Heart right ventricle (tissue), 16 donors: ENCODE measurements at places on chromosomes 7 and 10. TPM values are rescaled to one million over a fixed set of nuclear protein-coding genes. Genes with fewer than 3 reads are reported as not detected.

The ACTA2 gene
- 59.4 TPM for total RNA-seq

The ANKRD61 gene
- total RNA-seq: 0.22 TPM

The IDI2 gene
- 0.35 TPM for total RNA-seq

The GPAM gene
- 36.6 TPM for total RNA-seq

The OR13A1 gene
- total RNA-seq: not detected

The PRSS37 gene
- not detected for total RNA-seq

The SPDYE1 gene
- total RNA-seq: not detected

The GIMAP1 gene
- 2.4 TPM for total RNA-seq

The VPS50 gene
- 16.2 TPM for total RNA-seq

The OR2A1 gene
- total RNA-seq: not detected

GRCh38 chr10:4033341-4033896 is 248.4 kb upstream of the KLF6 start:
- no peak for DNase-seq

GRCh38 chr7:84277628-84278224 is 83.1 kb upstream of the SEMA3A start:
- DNase-seq: no peak

- no peak for DNase-seq
Measured at GRCh38 chr7:111108496-111108895, 17.6 kb downstream of the LRRN3 start.

GRCh38 chr7:66503036-66503370 is 125.7 kb upstream of the KCTD7 start:
- no peak for DNase-seq

DNA sequence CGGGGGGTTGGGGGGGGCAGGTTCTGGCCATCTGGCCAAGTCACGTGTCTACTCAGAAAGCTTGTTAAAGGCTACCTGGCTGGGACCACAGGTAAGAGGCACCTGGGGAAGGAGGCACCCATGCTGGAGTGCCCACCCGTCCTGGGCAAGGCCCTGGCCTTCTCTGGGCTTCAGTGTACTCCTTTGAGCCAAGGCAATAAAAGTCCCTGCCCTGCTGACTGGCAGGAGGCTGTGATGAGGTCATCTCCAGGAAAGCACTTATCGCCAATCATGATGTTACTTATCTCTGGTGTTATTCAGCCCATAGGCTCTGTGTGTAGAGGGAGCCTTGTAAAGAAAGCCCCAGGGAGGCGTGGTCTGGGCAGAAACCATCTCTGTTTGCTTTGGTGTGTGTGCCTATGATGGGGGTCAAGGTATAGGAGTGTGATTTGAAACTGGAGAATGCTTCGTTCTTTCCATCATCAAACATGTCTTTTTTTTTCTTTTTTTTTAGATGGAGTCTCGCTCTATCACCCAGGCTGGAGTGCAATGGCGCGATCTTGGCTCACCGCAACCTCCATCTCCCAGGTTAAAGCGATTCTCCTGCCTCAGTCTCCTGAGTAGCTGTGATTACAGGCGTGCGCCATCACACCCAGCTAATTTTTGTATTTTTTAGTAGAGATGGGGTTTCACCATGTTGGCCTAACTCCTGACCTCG is 2.5 kb upstream of the CLDN4 start:
- DNase-seq: no peak

GRCh38 chr10:77746047-77746707 is 108.6 kb upstream of the KCNMA1 start:
- DNase-seq: no peak

DNA sequence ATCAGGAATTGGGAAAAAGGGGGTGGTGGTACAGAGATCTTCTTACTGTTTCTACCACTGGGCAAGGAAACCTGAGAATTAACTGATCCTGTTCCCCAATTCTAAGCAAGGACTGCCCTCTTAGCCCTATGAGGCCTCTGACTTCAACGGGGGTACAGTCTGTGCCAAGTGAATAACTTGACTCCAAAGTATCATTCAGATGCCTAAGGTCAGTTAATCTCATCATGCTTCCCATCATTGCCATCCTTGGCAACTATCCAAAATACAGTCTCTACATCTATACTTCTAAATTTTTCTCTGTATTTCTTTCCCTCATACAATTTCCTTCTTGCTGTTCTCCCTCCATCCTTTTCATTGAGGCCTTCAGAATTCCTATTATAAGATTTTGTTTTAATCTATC is 10.5 kb downstream of the PPP3CB start:
- DNase-seq: no peak

DNA sequence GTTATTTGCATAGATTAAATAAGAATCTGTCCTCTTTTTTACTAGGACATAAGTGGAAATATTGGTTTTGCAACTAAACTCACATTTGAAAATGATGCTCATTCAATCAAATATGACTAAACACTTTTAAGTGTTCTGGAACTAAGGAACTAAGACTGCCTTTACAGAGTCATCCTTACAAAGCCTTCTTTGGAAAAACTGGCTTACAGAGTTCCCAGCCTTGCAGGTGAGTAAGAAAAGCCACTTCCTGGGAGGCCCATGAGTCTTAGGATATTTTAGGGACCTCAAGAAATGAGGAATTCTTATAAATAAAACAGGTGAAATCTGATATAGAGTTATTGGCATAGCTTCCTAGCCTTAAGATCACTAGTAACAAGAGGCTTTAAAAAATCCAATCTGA is 135.5 kb downstream of the ALOX5 start:
- DNase-seq: no peak

- no peak for DNase-seq
Measured at GRCh38 chr10:32054094-32054493, 2.1 kb downstream of the KIF5B start.

GRCh38 chr7:35012160-35012559 is 25.1 kb downstream of the DPY19L1 start:
- no peak for DNase-seq

DNA sequence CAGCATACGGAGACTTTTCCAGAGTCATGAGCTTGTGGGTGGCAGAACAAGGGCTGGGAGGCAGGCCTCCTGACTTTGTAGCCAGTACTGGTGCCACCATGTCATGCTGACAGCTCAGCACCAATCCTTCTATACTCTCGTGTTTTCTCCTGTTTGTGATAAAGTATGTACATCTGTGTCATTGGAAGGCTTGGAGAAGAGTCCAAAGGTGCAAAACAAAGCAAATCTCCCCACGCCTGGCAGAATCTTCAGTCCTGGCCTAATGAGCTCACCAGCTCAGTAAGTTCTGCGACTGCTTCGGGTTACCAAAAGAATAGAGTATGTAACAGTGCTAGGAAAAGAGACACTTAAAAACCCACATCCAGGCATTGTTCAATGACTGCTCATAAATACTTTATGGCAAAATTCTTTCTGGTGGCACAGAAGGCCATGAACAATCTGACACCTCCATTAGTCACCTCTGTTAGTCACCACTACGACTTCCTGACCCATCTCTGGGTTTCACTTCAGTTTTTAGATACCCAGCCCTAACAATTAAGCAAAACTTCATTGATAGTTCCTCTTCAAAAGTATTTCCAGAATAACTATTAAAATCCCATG is 24.5 kb downstream of the STEAP1 start:
- DNase-seq: no peak

- DNase-seq: no peak
Measured at GRCh38 chr10:12811826-12812225, 189.7 kb downstream of the CCDC3 start.

DNA sequence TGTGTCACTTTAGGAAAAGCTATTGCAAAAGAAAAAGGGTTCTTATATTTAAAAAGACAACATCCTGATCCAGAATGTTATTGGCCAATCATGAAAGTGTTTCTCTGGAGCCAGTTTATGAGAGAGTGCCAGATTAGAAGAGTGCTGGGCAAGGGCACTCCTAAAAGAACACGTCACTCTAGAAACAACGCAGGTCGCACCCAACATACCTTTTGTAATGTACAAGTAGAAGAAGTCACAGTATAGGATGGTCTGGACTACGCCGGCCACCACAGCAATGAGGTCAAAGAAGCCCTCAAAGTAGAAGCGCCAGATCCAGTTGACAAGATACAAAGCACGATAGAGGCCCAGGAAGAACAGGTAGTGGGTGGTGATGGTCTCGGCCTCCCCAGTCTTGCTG is 18.1 kb upstream of the DAGLB start:
- no peak for DNase-seq

DNA sequence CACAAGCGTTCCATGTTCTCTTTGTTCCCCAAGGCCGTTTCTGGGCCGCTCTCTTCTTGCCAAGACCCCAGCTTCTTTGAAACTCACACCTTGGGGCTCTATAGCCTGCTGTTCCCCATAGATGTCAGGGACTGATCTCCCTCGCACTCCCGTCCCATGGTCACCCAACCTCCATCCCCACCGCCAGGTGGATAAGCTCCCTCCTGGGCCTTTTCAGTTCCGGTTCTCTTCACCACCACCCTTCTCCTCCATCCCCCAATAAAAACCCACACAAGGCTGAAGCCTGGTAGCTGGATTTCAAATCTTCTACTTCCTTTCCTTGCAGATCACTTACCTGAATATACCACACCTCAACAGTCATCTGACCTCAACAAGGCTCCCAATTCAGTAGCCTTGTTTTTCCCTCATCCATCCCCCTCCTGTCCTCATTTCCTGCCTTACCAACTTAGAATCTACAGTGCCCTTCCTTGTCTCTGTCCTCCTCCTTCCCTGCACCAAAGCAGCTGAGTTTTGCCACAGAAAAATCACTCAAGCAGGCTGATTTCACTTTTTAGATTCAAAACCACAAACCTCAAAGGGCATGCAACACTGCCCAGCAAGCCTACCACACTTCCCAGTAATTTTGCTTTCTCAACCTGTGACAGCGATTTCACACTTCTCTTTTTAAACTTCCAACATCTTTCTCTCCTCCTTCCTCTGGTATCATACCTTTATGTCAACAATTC is 7.7 kb downstream of the SLC37A3 start:
- no peak for DNase-seq

GRCh38 chr7:80922253-80923049 is 3.6 kb upstream of the SEMA3C start:
- no peak for DNase-seq

DNA sequence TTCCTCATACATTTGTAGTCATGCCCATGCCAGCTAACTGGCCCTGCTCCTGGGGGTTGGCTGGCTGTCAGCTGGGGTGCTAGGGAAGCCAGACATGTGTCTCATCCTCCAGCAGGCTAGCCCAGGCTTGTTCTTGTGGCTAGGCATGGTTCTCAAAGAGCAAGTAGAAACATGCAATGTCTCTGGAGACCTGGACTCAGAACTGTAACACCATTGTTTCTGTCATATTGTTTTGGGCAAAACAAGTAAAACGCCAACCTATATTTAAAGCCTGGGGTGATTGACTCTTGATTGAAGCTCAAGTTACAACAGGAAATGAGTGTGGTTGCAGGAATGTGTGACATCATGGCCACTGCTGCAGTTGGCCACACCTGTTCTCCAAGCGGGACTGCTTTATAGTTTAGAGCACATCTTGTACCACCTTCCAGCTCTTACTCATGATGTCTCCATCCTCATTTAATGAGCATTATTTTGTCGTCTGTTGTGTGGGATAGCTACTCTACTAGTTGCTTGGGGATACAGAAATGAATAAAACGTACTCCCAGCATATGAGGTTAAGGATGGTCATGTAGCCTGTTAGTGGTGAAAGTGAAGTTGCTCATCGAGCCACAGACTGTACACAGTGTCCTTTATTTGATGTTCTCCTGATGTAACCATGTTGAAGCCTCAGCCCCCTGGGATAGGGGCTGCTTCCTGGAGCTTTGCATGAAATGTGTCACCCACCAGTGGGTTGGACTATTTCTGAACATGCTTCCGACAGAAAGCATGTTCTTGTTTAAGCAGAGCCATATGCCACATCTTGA is 168.4 kb downstream of the SORCS3 start:
- DNase-seq: no peak

GRCh38 chr7:2523941-2524807 is 4.6 kb downstream of the LFNG start:
- DNase-seq: peak; percentile 87

GRCh38 chr7:5630670-5631069 is 150.8 kb downstream of the RNF216 start:
- DNase-seq: no peak

DNA sequence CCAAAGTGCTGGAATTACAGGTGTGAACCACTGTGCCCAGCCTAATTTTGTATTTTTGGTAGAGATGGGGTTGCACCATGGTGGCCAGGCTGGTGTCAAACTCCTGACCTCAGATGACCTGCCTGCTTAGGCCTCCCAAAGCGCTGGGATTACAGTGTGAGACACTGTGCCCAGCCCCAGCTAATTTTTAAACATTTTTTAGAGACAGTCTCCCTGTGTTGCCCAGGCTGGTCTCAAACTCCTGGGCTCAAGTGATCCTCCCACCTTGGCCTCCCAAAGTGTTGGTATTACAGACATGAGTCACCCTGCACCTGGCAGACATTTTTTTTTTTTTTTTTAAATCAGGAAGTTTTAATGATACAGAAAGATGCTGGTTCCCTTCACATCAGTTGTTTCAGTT is 15.5 kb downstream of the DENND10 start:
- DNase-seq: no peak

- DNase-seq: no peak
Measured at GRCh38 chr10:127372361-127372760, 176.0 kb upstream of the INSYN2A start.

DNA sequence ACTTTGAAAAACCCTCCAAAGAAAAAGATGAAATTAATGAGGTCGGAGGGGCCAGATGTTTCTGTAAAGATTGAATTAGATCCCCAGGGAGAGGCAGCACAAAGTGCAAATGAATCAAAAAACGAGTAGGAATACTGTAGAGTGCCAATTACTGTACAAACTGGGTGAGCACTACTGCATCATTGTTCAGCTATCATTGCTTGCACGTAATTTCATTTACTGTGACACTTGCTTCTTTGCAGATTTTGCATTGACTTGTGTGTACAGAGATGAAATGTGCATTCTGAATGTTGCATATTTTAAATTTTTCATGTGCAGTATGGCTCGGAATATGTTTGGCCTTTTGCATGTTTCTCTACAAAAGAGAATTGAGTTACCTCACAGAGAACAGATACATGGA is 123.7 kb downstream of the LCOR start:
- DNase-seq: no peak

GRCh38 chr7:604001-604883 is 84.6 kb upstream of the PDGFA start:
- DNase-seq: peak; percentile 89

- DNase-seq: no peak
Measured at GRCh38 chr10:11263767-11264166, 246.1 kb downstream of the CELF2 start.

- DNase-seq: no peak
Measured at GRCh38 chr10:70561070-70561469, 41.5 kb downstream of the PRF1 start.

DNA sequence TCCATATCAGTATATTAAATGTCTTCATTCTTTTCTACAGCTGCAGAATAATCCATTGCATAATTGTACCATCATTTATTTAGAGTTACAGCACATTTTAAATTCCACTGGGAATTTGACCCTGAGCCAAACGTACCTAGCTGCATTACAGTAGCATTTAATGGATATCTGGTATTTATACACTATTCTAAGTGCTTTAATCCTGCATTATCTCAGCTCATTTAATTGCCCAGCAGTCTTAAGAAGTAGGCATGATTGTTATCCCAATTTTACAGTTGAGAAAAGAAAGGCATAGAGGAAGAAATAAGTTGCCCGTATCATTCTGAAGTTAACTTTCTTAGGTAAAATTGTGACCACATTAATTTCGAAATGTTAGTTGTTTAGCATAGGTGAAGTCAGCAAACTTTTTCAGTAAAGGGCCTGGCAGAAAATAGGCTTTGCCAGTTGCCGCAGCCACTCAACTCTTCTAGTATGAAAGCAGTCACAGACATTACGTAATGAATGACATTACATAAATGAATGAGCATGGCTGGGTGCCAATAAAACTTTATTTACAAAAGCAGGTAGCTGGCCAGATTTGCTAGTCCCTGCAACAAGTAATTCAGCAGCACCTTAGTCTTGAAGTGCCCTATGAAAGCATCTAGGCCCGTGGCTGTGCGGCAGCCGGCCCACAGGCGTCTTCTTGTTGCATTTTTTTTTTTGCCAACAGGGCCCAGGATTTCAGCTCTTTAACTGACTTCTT is 30.0 kb downstream of the GUSB start:
- DNase-seq: no peak
